Hippocampal formation (tissue), 2 donors: ENCODE measurements at places on chromosomes 7 and 10.
A peak's percentile ranks its signal among the peaks of the same experiment; 100 is the strongest.

DNA sequence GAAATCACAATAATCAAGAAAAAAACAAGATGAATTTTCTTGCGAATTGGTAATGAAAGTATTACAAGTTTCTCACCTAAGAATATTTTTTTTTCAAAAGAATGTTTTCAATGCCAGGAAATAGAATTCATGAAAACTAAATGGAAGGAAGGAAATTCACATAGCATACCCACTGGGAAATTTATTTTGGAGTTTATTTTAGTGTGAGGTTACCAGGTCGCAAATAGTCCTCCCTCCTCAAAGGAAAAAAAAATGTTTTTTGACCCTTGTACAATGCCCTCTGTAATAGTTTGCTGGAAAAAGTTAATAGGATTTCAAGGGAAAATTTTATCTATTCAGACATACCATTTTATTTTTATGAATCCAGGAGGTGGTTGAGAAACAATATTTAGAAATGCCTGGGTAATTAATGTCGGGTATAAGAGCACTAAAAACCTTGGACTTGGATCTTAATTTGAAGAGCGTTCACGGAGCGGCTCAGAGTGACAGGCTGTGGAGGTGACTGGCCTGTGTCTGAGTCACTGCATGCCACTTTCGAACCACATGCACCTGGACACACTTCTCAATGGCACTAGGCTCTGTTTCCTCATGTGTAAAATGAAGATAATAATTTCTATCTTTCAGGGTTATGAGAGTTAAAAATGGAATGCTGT is 28.2 kb downstream of the CUBN start:
- no peak for DNase-seq

GRCh38 chr10:48514916-48515315 is 90.0 kb downstream of the ARHGAP22 start:
- no peak for DNase-seq

DNA sequence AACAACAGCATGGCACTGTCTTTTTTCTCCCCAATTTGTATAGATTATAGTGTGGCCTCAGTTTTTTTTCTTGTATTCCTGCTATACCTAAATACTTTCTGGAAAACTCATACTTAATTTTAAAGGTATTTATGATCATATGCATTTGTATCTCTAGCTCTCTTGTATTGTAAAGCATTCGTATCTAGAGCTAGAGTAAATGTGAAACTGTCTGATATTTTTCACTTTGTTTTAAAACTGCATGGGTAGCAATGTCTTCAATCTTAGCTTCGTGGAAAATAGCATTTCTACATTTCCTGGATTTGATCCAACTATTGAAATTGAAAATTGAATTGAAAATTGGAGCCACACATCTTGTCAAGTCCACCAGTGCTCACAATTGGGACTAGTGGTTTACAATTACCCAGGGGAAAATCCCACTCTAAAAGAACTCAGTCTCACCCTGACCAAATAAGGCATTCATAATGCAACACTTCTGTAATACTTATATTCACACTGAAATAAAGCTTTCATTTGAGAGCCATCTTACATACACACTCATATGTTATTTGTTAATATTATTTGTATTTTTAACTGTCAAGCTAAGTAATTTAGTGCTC is 51.3 kb upstream of the KLF6 start:
- DNase-seq: no peak

GRCh38 chr7:16399265-16399831 is 22.0 kb downstream of the CRPPA start:
- DNase-seq: no peak

- DNase-seq: no peak
These were observed 58.9 kb downstream of the NAMPT start for GRCh38 chr7:106225856-106226255.

DNA sequence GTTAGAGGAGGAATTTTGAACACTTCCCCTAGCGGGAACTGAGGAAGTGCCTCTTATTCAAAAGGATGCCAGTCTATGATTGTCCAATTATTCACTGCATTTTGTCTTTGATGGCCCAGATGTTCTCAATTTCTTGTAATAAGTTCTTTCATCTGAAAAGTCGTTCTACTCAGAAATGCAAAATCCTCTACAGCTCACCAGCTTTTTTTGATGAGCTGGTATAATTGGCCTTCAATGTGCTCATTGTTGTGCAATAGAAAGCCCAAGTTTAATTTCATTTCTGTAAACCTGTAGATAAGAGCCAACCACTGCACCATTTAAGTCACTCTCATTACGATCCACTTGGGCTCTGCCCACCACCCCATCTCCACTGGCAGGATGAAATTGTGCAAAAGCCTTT is 978.7 kb upstream of the AUTS2 start:
- DNase-seq: no peak

GRCh38 chr10:123754123-123754522 is 88.0 kb downstream of the GPR26 start:
- DNase-seq: no peak

- DNase-seq: no peak
These were observed 34.5 kb upstream of the C10orf120 start for GRCh38 chr10:122733931-122734665.

DNA sequence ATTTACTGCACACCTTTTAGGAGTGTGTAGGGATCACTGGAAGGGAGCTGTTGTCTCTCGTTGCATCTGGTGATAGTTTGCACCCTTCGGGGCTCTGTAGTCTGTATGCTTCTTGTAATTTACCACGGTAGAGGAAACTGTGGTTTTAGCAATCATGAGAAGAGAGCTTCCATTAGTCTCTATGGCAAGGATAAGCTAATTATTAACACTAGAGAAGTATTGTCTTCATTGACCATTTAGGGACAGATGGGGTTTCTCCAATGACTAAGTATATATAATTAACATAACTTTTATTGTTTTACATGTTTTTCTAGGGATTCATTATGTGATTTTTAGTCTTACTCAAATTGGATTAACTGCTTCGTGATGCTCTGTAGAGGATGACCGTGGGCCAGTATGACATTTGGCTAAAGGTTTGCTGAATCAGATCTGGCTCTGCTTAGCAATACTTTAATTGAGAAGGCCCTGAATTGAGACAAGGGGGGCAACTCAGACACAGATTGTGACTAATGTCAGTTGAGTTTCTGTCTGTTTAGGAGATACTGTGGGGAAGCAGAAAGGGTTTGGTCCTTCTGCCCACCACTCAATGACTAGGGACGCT is 8.7 kb downstream of the SLC18A2 start:
- no peak for DNase-seq

- no peak for DNase-seq
These were observed 136.7 kb downstream of the KIF20B start for GRCh38 chr10:89838044-89838615.

DNA sequence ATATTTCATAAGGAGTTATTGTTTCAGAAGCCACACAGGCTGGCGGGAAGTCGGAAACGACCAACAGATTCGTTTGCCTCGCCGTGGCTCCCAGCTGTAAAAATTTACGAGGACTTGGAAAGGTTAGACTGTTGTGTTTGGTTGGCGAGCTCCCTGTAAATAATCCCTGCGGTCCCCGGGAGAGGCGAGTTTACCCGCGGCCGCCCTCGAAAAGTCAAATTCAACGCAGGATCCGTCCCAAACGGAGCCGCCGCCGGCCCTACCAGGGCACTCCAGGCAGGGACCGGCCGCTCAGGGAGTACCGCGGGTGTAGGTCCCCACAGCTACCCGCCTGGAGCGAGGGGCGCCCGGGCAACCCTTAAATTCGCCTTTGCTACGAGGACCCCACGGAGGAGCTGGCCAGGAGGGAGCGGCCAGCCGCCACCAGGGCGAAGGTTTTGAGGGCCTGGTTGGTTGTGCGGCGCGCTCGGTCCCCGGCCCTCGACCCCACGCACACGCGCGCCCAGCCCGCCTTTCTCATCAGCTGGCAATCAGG is 726 bp upstream of the HOXA9 start:
- DNase-seq: no peak

DNA sequence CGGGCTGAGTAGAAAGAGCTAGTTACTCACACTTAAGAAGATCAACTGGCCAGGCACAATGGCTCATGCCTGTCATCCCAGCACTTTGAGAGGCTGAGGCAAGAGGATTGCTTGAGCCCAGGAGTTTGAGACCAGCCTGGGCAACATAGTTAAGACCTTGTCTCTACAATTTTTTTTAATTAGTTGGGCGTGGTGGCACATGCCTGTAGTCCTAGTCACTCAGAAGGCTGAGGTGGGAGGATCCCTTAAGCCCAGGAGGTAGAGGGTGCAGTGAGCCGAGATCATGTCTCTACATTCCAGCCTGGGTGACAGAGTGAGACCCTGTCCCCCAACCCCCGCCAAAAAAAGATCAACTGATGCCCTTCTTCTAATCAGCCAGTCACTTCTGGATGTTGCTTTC is 74.6 kb upstream of the ATP6V0A4 start:
- no peak for DNase-seq

GRCh38 chr7:72394016-72394415 is 18.1 kb downstream of the CALN1 start:
- DNase-seq: no peak

DNA sequence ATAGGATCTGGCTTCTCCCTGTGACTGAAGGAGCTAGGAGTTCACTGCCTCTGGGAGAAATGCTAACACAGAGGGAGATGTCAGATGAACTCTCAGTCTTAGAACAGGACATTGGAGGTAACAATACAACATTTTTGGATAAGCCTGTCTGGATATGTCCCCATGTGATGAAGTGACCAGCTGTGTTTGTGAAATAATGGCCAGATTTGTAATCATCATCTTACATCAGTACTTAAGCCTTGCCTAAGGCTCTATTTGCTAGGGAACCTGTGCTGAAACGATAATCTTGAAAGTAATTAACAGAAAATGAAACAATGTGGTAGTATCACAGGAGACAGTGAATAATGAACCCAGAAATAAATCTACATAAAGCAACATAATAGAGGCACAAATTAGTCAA is 56.2 kb downstream of the CRPPA start:
- DNase-seq: no peak

- peak; percentile 70 for DNase-seq
These were observed 147.1 kb downstream of the BUB3 start for GRCh38 chr10:123301077-123301857.

- no peak for DNase-seq
These were observed 51.3 kb upstream of the PLEKHA1 start for GRCh38 chr10:122323189-122323588.

DNA sequence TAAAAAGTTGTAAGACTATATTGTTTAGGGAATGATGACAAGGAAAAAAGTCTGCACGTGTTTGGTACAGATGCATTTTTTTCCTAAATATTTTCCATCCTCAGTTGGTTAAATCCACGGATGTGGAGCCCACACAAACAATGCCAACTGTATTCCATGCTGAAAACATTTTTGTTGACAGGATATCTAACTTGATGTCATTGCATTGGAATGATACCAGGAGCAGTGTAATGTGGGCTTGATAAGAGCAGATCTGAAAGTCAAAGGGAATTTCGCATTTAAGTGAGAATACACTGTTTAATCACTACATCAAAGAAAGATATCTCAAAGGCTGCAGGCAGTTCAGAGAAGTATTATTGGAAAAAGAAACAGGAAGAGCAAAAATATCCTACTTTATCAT is 49.5 kb upstream of the TMEM140 start:
- no peak for DNase-seq

GRCh38 chr7:47147213-47147631 is 434.7 kb downstream of the TNS3 start:
- no peak for DNase-seq

- DNase-seq: peak; percentile 1
These were observed 163.7 kb downstream of the SEMA3D start for GRCh38 chr7:85023066-85023712.

DNA sequence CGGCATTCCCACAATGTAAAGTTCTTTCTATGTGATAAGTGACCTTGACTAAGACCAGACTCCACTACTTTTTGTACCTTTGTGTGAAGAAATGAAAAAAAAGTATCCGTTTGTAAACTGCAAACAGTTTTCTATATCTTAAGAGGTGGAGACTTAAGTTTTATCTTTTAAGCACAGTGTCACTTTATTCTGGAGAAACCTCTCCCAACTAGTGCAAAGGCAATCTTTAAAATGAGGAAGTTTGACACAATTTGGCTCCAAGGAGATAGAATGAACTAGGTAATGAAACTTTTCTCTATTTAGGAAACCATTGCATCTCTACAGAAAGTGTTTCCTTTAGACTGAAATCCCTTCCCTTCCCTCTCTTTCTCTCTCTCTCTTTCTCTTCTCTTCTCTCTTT is 122.9 kb downstream of the SAMD9 start:
- DNase-seq: no peak

- peak; percentile 29 for DNase-seq
These were observed 32.8 kb upstream of the SFTPD start for GRCh38 chr10:79981450-79982361.

DNA sequence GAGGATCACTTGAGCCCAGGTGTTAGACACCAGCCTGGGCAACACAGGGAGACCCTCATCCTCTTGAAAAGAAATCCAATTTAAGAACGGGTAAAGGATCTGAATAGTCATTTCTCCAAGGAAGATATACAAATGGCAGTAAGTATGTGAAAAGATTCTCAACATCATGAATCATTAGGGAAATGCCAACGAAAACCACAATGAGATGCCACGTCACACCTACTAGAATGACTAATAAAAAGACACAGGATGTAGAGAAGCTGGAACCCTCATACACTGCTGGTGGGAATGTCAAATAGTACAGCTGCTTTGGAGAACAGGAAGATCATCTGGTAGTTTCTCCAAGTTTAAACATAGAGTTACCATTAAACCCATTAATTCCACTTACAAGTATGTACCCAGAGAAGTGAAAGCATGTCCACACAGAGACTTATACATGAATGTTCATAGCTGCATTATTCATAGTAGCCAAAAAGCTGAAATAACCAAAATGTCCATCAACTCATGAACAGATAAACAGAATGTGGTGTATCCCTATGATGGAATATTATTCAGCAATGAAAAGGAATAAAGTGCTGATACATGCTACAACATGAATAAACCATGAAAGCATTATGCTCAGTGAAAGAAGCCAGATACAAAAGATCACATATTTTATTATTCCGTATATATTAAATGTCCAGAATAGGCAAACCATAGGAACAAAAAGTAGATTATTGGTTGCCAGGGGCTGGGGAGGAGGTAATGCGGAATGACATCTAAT is 13.1 kb upstream of the ZMIZ2 start:
- DNase-seq: no peak

GRCh38 chr10:88618496-88618895 is 31.9 kb downstream of the LIPJ start:
- DNase-seq: no peak

GRCh38 chr7:71135116-71135515 is 3.2 kb downstream of the GALNT17 start:
- DNase-seq: no peak

GRCh38 chr10:78950656-78951587 is 117.8 kb upstream of the ZMIZ1 start:
- no peak for DNase-seq

DNA sequence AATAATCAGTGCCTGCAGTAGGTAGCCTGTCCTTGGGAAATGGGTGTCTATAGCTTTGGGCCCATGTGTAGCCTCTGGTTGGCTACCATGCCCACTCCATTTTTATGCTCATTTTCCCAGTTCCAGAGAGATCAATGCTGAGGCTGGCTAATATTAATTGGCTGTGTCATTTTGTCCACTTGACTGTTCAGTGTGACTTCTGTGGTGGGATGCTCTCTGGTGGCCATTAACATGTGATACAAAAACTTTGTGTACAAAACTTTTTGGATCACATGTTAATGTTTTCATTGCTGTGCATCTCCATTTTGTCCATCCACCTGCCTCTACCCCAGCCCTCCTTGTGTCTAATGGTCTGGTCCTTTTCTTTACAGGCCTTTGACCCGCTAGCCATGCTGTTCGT is 22.7 kb downstream of the VIM start:
- no peak for DNase-seq

- no peak for DNase-seq
These were observed 3.2 kb upstream of the ASAH2 start for GRCh38 chr10:50254479-50254878.
